ENCODE measurements at places on chromosomes 5 and 9.

DNA sequence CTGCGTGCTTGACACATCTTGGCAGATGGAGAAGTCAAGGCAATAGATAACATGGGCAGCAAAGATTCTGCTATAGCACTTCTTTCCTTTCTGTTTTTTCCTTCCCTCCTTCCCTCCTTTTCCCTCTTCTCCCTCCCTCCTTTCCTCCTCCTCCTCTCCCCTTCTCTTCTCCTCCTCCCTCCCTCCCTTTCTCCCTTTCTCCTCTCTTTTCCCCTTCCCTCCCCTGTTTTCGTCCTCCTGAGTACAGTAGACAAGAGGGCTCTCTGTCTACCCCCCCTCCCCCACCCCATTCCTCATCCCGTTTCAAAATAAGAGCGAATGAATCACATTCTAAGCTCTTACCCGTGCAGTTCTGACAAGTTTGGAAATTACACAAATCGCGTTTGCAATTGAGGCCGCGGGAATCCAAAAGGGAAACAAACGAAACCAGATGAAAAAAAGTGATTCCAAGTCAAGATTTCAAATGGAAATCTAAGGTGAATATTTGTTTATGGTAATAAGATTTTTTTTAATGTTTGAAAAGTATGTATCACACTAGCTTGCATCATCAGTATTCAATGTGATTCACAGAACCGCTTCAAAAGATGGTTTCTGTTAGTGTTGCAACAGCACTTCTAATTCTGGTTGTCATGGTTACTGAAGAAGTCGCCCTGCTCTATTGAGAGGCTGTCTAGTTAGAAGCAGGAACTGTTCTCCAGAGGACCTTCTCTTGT, 1.3 kb downstream of the NIM1K start:
- DNase-seq, result no peak

DNA sequence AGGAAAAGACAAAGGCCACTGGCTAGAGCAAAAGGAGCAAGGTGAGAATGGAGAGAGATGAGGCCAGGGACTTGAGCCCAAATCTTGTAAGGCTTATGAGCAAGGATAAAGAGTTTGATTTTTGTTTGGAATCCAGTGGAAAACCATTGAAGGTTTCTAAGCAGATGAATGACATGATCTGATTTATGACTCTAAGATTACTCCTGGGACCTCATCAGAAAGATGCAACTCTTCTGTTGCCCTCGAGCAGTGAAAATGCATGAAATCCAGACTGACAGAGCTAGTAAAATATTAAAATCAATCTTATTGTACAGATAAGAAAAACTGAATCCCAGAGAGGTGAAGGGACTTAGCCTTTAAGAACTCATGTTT, 677 bp downstream of the MFAP3 start:
- no peak for DNase-seq

- no peak for DNase-seq
Observed at GRCh38 chr9:36503172-36504088, 69.3 kb upstream of the MELK start.

DNA sequence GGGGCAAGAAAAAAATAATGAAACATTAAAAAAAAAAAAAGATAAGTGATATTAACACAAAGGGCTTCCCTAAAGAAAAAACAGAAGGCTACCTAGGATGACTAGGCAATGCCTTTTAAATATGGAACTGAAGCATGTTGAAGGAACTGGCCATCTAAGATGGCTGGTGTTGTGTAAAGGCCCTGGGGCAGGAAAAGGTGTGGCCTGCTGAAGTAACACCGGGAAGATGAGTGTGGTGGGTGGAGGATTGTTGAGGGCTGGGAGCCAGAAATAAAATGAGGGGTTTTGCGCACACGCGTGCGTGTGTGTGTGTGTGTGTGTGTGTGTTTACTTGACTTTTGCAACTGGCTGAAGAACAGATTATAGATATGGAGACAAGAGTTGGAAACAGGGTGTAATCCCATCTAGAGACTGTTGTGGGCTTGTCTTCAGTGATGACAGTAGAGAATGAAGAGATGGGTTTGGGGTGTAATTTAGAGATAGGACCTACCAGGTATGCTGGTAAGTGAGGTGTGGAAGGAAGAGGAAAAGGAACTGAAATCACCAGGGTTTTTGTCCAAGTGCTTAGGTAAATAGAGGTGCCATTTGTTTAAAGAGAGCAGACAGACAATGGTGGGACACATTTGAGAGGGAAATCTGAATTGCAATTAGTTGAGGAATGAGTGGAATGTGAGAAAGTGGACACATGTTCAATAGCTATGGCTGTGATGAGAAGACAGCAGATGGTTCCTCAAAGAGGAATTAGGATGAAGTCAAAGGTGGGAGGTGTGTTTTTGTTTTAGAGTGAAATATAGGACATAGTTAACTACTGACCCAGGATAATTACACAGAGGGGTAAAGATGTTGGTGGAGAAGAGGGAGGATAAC, 33.9 kb downstream of the RAD23B start:
- DNase-seq, result no peak

- no peak for DNase-seq
Observed at GRCh38 chr9:93422977-93423616, 28.4 kb upstream of the FAM120A start.

DNA sequence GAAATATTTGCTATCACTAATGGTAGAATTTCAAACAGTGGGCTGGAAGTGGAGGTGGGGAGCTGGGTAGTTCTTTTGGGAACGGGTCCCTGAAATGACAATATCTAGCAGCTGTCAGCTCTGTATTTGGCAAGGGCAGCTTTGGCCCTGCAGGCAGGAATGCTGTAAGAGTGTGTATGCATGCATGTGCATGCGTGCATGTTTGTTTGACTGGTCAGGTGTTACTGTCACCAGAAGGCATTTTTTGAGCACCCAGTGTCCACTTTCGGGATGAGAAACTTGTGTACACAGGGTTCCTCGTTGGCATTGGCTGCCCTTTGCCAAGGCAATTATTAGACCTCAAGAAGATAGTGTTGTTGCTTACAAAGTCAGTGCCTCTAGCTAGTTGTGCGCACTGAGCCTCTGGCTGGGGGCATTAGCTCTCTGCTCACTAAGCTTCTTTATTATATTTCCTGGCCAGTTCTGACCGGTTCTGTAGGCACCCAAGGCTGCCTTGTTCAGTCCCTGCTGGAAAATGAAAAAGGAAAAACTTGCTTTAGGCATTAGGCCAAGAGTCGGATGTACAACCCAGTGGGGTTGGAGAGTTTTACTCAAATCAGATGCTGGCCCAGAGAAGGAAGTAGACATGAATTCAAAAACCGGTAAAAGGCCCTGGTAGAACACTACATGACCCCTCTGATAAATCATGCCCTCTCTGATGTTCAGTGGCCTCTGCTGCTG, 2.0 kb downstream of the CYFIP2 start:
- no peak for DNase-seq

- DNase-seq, result no peak
Observed at GRCh38 chr9:112288029-112288428, 45.4 kb downstream of the PTBP3 start.

GRCh38 chr5:150851039-150851438, 4.7 kb downstream of the IRGM start:
- no peak for DNase-seq

DNA sequence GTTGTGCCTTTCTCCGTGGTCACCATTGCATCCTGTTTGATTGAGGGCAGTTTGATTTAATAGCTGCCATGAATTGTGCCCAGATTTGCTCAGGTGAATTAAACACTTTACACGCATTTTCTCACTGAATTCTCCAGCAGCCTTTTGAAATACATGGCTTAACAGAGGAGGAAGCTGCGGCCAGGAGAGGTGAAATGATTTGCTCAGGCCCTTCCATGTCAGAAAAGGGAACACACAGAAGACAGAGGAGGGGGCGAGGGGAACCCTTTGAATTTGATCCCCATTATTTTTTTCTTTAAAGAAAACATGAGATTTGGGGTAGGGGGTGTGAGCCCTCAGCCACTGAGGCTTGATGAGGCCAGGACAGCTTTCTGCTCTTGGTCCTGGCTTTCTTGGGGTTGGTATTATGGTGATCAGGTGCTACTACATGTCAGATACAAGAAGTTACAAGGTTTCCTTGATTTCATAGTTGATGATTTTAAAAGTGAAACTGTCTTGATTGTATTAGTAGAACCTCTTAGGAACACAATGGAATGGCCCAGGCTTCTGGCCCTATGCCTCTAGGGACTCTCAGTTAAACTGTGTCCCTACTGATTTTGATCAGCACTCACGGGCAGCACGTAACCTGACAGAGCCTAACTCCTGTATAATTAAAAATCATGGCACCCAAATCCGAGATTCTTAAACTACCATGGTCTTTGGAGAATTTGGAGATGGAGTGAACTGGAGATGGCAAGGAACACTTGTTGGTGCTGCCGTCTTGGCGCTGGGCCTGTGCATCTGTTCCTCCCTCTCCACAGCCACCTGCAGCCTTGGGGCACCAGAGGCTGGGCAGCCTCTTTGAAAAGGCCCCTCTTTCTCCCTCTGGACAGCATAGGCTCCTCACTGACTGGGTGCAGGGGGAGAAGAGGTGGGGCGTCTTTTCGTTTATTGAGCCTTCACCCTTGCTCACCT, 107.9 kb downstream of the TRIO start:
- DNase-seq, result no peak

- DNase-seq, result no peak
Observed at GRCh38 chr9:132075853-132076252, 3.8 kb downstream of the MED27 start.

DNA sequence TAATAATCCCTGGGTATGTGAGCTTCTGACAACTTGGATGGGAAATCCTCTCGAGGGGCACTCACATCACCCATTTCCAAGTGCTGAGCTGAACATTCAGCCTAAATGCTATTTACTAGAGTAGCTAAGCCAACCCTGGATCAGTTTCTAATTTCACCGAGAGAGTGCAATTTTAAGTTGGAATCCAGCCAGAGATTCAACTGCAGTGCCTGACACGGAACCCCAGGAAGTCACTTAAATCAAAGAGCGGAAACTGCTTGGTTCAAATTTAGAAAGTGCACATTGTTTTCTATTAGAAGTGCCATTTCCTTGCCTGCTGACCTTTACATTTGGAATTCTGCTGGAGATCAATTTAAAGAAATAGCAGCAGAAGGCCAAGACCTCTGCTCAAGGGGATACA, 8.8 kb downstream of the SPRY4 start:
- no peak for DNase-seq

GRCh38 chr5:159342840-159343239, 12.6 kb upstream of the IL12B start:
- no peak for DNase-seq

DNA sequence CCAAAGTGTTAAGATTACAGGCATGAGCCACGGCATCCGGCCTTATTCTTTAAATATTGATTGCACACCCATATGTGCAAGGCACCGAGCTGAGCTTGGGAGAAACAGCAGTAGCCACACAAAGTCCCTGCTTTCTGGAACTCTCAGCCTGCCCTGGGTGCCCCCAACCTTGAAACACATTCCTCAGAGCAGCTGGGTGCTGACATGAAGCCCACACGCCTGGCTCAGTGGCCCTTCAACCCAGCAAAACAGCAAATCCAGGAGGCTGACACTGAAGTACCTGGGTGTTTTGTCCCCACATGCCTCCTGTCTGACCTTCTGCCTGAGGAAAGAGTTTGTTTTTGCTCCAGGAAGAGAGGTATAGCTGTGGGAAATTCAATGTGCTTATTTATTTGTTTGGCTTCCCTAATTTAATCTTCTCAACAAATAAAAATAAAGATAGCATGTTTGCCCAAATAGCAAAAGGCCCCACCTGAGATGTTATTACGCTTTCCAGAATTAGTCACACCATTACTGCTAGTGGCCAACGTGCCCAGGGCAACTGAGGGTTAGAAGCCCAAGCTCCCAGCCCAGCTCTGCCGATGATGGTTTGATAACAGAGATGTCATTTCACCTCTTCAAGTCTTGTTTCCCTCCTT, 13.4 kb upstream of the TCOF1 start:
- no peak for DNase-seq

GRCh38 chr5:52999344-52999949, 10.3 kb downstream of the ITGA2 start:
- no peak for DNase-seq
